ENCODE measurements at places on chromosomes 1 and 21.
A peak's percentile ranks its signal among the peaks of the same experiment; 100 is the strongest.

- peak; percentile 87 for DNase-seq
Observed at GRCh38 chr1:178870944-178871343, at the start of gene ANGPTL1. Gene ANGPTL1 (minus strand): TSS chr1:178871077. CDS start chr1:178865776, 5,301 bp downstream.

DNA sequence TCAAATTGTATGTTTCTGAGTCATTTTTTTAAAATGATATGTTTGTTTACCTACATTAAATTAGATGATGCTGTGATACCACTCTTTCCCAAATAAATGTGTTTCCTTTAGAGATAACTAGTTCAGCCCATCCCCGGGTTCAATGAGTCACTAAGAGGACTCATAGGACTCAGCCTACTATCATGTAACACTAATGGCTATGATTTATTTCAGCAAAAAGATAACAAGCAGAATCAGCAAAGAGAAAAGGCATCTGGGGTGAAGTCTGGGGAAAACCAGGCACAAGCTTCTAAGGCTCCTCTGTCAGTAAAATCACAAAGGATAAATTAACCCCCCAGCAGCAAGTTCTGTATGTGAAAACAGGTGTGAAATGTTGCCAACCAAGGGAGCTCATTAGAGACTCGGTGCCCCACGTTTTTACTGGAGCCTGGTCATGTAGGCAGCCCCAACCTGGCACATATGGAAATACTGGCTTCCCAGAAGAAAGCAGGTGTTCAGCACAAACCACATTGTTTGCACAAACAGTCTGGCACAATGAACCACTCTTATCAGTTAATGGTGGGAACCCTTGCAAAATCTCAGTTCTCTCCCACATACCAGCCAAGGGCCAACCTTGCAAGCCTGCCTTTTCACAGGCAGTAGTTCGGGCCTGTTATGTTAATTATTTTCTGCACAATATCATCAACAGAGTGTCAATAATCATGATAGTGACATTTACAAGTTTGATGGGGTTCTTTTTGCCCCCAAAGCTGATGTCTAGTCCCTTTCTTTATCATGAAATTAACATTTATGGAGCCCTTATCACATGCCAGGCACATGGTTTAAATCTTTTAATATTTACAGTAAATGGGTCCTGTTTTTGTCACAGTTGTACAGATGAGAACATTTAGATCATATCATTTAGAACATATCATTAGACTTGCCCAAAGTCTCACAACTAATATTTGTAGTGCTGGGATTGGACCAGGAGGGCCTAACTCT lies 23.1 kb upstream of the CNN3 start:
- DNase-seq: no peak

DNA sequence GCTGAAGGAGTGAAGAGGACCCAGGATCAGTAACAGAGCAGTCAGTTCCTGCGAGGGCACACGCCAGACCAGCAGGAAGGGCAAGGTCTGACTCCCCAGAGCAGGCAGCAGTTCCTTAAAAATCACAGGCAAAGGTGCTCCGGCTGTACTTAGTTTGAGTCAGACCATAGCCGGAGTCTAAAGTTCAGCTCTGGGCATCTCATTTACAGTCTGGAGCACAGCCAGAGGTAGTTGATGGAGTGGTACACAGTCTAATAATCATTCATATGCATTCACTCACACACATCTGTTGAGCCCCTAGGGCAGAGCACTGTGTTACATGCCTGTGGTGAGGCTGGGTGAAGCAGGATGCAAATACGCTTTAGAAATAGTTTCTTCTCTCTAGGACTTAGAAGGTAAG lies 7.3 kb upstream of the AMIGO1 start:
- no peak for DNase-seq

- DNase-seq: no peak
Observed at GRCh38 chr21:43599728-43600127, 59.6 kb downstream of the HSF2BP start.

GRCh38 chr1:218473522-218473921 lies 128.4 kb downstream of the TGFB2 start:
- DNase-seq: no peak

DNA sequence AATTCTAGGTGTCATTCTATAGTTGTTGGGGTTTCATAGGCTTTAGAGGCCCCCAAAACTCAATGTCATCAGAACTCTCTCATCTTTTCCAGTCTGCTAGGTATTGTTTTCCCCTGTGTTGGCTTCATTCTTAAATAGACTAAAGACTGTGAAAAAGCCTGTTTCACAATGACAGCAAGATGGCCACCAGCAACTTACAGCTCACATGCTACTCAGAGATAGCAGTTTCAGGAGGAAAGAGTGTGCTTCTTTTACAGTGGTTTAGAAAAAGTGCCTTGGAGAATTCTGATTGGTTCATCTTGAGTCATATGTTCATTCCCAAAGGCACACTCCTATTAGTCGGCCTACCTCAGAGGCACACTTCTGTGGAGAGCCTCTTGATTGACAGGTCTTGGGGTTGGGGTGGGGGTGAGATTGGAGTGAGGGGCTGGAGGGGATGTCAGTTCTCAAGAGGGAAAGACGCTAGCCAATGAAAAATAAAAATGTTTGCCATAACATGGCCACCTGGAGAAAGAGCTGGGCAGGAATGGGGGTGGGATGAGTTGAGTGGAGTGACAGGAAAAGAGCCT lies 8.5 kb downstream of the IL23R start:
- no peak for DNase-seq

DNA sequence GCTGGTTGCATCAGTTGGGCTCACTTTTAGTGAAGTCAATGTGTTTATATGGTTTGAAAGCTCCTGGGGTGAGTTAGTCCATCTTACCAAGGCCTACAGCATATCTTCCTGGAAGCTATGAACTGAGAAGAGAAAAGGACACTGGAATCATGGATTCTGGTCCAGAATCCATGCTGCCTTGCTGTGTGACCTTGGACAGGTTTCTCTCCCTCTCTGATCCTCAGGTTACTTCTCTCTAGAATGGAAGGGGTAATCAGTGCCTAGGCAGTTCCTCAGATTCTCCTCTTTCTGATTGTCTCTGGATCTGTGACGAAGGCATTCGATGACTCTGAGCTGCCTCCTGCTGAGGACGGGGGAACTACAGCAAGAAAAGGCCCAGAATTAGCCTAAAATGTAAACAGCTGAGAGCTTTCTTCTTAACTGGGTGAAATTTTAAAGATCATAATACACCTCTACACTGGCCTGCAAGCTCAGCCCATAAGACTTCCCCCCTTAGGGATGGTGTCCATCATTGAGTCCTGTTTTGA lies 425.0 kb upstream of the VAMP3 start:
- no peak for DNase-seq

GRCh38 chr1:209844695-209845407 lies 17.1 kb downstream of the UTP25 start:
- no peak for DNase-seq

DNA sequence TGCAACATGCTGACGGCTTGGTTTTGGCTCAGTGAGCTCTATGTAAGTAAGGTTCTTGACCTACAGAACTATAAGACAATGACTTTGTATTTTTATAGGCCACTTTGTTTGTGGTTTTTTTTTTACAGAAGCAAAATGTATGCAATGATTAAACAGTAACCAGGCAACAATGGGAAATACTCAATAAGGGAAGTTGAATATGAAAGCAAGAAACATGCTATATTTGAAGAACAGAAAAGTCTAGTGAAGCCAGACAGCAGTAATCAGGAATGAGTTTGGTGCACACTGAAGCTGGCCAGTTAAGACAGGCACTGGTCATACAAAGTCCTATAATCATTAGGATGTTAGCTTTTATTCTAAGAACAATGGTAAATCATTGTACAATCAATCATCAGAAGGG lies 1926.8 kb downstream of the NCAM2 start:
- DNase-seq: no peak

DNA sequence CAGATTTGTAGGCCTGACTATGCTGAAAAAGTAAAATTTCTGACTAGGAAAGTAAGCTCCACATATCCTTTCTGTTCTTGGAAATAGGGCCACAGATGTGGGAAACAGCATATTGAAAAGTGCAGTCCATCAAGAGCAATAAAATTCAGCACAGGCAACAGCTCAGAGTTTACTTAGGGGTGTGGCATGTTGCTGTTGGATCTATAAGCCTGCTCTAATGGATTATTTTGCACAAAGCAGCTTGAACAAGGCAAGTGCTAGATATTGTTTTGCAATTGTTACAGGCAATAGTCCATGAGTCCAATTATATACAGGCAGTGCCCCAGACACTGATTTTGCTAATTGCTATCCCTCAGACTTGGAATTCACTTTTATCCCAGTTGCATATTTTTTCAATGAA lies 289.8 kb upstream of the SNX7 start:
- no peak for DNase-seq

DNA sequence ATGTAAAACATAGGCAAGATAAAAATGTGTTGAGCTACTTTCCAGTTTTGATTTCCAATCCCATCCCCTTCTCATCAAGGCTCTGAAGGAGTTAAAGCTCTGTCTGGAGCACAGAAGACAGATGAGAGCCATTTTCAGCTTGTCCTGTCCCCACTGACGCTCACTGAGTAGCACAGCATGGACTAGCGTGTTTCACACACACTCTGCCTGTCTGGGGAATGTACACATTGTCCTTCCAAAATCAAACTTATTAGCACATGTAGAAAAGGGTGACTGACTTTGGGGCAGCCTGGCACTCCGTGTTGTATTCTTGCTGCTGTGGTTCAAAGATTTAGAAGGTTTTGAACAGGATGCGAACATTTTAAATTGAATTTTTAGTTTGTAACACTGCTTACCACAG lies 139.2 kb downstream of the NEK7 start:
- DNase-seq: peak; percentile 49

- peak; percentile 91 for DNase-seq
Observed at GRCh38 chr1:16032388-16033102, 10.7 kb downstream of the CLCNKA start.

- peak; percentile 39 for DNase-seq
Observed at GRCh38 chr21:31509194-31510017, 150.1 kb upstream of the SOD1 start.

DNA sequence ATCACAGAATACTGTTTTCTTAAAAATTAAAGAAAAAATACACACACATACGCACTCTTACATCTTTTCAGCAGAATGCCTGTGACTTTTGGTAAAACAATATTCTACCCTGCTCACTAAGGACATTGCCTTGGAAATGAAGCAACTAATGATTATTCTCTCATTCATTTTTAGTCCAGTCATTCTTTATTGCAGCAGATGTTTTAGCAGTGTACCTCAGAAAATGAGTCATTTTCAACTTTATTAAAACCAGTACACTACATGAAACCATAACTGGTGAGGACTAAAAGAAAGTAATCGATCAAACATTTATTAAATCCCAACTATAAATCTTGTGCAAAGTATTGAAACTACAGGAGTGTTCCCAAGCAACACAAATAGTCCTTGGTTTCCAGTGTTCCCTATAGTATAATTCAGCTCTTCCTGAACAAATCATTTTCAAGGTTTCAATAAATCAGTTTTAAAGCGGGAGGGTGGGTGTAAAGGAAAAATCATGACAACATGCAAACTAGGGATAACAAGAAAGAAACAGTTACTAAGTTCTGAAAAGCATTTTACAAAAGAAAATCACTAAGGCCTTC lies 114.2 kb downstream of the ADGRL4 start:
- no peak for DNase-seq

DNA sequence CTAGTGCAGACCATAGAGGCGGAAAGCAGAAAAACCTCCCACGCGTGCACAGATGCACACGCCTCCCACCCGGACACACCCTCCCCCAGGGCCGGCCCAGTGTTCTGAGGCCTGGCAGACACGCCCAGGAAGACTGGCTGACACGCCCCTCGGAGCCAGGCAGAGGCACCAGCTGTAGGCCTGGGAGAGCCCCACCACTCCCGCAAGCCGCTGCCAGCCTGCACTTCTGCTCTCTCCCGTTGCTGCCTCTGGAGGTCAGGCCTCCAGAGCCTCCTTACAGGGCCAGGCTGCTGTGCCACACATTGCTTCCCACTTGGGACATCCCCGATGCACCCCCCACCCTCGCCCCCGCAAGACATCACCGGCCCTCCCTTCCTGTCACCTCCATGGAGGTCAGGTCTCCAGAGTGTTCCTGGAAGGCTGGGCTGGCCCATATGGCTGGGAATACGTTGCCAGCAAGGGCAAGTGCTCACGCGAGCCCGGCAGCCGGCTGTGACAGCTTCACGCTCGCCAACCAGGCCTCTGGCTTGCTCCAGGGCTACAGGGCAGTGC lies 40.4 kb downstream of the CASZ1 start:
- peak; percentile 88 for DNase-seq

- DNase-seq: no peak
Observed at GRCh38 chr1:209155546-209155945, 428.0 kb upstream of the CAMK1G start.

DNA sequence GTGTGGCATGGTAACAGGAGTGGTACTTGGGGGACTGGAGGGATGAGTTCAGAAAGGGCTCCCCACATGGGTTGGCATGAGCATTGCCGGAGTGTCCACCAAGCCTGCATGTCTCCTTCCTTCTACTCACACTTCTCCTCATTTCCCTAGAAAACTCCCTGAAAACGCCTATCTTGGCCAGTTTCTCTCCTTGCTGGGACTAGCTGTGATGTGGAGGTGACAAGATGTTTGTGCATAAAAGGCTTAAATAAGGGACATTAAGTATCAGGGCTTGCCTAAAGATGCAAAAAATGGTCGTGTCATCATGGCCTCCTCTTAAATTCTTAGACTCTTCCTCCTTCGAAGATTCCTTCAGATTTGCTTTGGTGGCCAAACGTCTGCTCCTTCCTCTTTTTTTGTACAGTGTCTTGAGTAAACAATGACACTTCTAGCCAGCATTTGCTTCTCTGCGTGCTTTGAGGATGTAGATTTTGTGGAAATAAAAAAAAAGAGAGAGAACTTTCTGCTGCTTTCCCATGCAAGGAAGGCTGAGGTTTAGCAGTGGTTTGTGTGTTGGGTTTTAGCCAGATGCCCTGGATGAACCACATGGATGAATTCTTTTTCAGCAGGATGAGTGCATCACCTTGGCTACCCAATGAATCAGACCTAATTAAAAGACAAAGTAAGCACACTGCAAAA lies 239.1 kb upstream of the IRF2BP2 start:
- DNase-seq: no peak

DNA sequence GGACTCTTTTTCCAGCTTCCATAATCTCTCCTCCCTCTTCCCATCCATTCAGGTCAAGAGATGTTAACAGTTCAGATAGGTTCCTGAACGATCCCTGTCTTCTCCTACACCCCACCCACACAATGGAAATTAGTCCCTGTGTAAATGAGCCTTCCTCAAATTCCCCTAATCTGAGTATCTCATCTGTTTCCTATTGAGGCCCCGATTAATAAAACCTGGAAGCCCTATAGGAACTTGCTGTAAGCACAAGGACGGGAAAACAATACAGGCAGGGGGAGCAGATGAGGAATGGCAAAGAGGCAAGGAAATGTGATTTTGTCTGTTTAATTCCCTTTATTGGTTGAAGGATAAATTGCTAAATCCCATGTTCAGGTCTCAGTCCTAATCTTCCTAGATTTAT lies 7.1 kb upstream of the GPX7 start:
- no peak for DNase-seq

DNA sequence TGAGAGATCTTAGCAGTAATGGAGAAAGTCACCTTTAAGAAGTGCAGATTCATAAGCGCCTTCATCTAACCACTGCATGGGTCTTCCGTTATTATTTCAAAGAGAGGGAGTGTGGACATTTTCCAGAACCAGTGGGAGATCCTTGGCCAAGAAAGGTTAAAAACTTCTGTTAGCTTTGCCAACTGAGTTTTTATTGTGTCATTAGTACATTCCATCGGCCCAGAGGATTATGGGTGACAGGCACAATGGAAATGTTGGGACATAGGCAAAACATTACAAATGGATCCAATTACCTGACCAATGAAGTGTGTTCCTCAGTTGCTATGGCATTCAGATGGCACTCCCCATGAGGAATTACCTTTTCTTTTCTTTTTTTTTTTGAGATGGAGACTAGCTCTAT lies 115.5 kb downstream of the PPIAL4G start:
- DNase-seq: no peak

Data from tongue (tissue), 3 donors.